Stimulated activated CD4-positive, alpha-beta T cell treated with anti-CD3 and anti-CD28 coated beads, Interleukin-1b, Interleukin-23, amount 100 ng/mL, for 4 hours (primary cell): ENCODE measurements at places on chromosomes 5 and 9.

- DNase-seq, result no peak
Observed at GRCh38 chr9:86410281-86410680, 56.1 kb upstream of the TUT7 start.

DNA sequence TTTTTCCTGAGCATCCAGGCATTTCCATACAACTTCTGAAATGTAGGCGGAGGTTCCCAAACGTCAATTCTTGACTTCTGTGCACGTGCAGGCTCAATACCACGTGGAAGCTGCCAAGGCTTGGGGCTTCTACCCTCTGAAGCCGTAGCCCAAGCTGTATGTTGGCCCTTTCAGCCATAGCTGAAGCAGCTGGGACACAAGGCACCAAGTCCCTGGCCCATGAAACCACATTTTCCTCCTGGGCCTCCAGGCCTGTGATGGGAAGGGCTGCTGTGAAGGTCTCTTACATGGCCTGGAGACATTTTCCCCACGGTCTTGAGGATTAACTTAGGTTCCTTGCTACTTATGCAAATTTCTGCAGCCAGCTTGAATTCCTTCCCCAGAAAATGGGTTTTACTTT, 103.6 kb downstream of the NREP start:
- DNase-seq, result no peak

DNA sequence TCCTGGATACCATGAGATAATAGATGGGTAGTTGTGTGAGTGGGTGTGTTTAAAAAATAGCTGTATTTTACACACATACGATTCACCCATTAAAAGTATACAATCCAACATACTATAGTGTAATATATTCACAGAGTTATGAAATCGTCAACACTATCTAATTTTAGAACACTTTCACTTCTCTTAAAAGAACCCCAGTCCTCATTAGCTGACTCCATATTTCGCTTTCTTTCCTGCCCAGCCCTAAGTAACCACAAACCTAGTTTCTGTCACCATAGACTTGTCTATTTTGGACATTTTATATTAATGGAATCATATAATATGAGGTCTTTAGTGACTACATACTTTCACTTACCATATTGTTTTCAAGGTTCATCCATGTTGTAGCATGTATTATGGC, 63.8 kb upstream of the S1PR3 start:
- no peak for DNase-seq

- DNase-seq, result no peak
Observed at GRCh38 chr5:96331681-96332361, 101.2 kb downstream of the PCSK1 start.

- DNase-seq, result no peak
Observed at GRCh38 chr9:98726735-98727134, 18.0 kb upstream of the GABBR2 start.

DNA sequence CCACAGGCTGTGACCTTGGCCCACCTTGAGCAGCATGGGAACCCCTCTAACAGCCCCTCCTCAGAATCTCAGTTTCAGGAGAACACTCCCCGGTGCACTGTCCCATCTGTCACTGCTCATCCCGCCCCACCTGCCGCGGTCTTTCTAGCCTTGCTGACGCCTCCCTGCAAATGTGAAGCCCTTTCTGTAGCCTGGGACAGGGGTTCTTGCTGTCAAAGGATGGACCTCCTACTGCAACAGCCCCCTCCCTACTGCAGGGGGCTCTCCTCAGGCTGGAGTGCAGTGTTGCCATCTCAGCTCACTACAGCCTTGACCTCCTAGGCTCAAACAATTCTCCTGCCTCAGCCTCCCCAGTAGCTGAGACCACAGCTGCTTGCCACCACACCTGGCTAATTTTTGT, 20.0 kb downstream of the OR2V1 start:
- no peak for DNase-seq

GRCh38 chr5:169886033-169886432, 94.3 kb downstream of the INSYN2B start:
- DNase-seq, result no peak
